Epithelial cell of esophagus (primary cell): ENCODE measurements at places on chromosomes 5 and 9.
A peak's percentile ranks its signal among the peaks of the same experiment; 100 is the strongest.

GRCh38 chr5:101678481-101679193 is 617.4 kb downstream of the SLCO4C1 start:
- DNase-seq = peak; percentile 63

GRCh38 chr5:42242210-42242609 is 181.0 kb upstream of the GHR start:
- peak; percentile 5 for DNase-seq

- no peak for DNase-seq
These were observed 60.2 kb upstream of the PHYKPL start for GRCh38 chr5:178292826-178293205.

DNA sequence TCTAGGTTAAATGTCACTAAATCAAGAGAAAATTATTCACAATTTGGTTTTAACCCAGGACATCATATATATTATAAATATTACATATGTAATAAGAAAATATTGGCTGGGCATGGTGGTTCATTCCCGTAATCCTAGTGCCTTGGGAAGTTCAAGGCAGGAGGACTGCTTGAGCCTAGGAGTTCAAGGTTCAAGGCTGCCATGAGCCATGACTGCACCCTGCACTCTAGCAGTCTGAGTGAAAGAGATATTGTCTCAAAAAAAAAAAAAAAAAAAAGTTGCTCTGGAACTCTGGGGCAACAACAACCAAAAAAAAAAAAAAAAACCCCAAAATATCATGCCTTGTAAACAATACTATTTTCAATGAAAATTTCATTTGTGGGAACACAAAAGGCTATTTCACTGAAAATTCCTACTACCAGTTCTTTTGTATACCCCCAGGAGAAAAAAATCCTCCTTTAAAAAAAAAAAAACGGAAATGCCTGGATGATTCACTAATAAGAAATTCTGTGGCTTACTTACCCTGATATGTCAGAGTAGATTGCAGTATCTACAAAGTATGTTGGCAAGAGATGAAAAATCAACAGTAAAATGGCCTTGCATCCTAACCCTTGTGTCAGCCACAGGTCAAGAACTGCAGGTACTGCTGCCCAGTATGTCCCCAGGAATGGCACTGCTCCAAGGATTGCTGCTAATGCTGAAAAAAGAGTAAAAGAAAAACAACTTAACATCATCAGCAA is 22.6 kb upstream of the CTNNAL1 start:
- DNase-seq = peak; percentile 69

DNA sequence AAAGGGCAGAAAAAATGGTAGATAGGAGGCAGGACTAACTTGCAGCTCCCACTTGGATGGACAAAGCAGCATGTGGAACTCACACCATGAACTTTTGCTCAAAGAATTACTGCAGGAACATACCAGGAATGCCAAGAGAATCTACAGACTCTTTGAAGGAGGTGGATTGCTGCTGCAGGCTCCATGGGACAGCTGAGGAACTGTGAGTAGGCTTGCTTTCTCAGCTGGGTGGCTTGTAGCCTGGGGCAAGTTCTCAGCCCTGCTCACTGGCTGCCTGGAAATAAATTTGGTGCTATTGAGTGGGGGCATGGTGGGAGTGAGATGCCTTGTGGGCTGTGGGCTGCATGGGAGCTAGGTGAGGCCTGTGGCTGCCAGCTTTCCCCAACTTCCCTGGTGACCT is 574.5 kb downstream of the PRELID2 start:
- no peak for DNase-seq

GRCh38 chr5:95901676-95902627 is 59.7 kb downstream of the ELL2 start:
- peak; percentile 94 for DNase-seq

DNA sequence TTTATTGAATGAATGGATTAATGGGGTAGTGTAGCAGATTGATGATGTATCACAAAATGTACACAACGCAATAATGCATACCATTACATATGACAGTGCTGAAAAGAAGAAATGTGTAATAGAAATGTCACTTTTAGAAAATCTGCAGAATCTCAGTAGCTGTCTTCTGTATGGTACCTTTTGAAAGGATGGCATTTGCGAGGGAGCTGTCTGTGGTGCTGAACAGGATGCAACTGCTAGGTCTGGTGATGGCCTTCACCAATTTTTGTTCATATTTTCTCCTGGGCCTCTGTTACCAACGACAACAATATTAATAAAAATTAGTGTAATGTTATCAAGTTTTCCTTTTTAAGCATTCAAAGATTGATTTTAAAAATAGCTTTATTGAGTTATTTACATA is 36.2 kb upstream of the OTULIN start:
- peak; percentile 76 for DNase-seq

GRCh38 chr9:116870566-116870965 is 183.5 kb downstream of the TRIM32 start:
- peak; percentile 97 for DNase-seq

GRCh38 chr5:10672146-10673016 is 88.7 kb downstream of the DAP start:
- no peak for DNase-seq

DNA sequence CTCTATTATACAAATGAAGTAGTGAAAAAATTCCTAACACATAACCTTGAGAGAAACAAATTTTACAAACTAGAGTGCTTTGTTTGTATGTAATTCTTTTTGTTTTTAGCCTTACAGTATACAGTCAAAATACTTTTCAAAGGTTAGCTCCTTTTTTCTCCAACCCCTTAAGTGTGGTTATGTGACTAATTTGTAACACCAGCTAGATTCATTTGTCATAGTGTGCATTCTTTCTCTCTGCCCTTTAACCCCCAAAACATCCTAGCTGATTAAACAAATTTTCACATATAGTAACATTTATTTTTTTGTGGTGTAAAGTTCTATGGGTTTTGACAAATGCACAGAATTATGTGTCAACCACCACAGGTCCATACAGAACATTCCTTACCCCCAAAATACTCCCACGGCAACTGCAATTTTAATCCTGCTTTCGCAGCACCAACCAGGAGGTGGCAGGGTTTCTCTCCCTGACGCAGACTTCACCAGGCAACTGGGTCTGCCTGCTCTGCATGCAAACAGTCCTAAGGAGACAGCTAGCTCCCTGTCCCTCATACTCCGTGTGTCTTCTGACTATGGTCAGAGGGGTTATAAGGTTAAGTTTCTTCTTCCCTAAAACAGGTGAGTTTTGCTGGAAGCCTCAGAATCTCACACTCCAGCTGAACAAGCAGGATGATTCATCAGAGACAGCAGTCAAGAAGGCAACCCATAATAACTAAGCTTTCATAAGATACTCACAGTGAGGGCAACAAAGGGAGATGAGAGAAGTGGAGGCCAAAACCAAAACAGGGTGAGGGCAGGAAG is 44.5 kb upstream of the NR5A1 start:
- peak; percentile 58 for DNase-seq

- DNase-seq = no peak
These were observed 2.6 kb downstream of the ARHGEF39 start for GRCh38 chr9:35662437-35662836.

DNA sequence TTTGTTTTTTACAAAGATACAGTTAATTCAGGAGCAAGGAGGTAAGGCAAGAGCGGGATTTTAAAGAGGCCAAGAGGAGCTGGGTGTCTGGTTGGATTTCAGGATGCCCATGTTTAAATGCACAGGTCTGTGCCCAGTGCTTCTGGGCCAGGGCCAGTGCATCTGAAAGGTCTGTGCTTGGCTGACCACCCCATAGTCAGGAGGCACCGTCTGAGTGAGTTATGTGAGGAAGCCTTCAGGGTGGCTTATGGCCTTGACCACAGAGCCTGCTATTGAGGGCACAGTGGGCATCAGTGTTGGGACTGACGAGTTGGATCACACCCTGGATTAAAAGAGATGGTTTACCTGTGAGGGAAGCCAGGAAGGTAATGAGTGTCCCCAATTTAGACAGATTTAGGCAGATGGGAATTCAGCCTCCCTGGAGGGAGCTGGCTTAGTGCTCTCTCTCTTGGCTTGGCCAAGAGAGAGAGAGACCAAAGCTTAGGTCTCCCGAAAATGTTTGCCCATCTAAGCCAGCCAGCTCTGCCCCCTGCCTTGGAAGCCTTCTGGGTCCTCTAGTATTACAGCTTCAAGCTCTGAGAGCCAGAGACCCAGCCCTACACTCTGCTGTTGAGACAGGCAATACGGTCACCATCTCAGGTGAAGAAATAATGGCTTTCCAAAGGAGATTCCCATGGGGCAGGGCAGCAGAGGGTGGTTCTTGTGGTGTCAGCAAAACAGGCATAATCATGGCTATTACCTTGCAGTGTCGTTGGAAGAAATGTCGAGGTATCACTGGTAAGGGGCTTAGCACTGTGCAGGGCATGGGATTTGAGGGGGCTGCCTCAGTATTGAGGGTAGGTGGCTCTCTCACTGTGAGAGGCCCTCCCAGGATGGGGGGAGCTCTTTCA is 68.6 kb downstream of the RGS3 start:
- no peak for DNase-seq

DNA sequence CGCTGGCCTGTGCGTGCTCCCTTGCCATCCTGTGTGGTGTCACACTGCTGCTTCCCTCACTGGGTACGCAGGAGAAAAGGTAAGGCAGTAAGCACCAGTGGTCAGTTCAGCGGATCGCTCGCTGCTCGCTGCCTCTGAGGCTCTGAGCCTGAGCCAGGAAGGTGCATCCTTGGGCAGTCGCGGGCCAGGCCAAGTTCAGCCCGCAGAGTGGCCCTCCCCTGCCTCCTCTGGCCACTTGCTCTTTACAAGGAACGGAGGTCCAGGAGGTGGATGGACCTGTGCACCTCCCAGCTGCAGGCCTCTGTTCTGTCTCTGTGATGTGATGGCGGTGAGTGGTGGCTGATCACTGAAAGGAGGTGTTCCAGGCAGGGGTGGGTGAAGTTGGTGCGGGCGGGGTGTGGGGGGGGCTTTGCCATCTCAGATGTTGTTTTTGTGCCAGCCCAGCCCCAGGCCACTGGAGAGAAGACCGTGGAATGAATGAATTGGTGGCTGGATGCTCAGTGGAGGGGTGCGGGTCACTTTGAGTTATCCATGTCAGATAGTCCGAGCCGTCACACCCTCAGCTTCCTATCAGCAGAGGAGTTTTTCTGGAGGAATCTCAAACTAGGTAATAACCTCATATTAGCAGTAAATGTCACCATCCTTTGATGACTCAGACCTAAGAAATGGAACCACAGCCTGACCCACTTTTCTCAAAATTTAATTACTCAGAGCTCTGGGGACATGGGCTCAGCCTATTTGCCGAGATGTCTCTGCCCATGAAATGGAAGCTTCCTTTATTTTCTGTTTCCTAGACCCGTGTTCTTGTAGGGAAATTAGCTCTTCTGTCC is 7.3 kb downstream of the COL5A1 start:
- DNase-seq = no peak

DNA sequence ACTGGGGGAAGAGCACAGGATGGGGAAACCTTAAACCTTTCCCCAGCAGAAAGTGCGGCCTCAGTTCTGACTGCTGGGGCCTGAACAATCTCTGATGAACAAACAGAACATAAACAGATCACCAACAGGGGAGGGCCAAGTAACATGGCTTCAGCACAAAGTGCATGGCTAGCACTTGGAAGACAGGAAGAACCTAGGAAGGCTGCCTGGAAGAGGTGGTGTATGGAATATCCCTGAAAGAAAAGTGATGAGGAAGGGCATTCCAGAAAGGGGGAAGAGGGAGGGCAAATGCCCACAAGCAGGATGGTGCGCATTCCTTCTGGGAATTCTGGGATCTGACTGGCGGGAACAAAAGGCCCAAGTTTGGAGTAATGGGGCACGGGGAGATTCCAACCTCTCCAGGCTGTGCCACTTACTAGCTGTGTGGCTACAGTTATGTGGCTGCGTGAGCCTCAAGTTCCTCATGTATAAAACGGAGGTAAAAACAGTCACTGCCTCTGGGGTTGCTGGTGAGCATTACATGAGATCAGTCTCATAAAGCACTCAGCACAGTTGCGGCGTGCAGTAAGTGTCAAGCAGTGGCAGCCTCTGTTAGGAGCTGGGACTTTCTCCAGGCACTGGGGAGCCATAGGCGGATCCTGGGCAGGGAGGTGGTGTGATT is 1.6 kb downstream of the PDGFRB start:
- no peak for DNase-seq

DNA sequence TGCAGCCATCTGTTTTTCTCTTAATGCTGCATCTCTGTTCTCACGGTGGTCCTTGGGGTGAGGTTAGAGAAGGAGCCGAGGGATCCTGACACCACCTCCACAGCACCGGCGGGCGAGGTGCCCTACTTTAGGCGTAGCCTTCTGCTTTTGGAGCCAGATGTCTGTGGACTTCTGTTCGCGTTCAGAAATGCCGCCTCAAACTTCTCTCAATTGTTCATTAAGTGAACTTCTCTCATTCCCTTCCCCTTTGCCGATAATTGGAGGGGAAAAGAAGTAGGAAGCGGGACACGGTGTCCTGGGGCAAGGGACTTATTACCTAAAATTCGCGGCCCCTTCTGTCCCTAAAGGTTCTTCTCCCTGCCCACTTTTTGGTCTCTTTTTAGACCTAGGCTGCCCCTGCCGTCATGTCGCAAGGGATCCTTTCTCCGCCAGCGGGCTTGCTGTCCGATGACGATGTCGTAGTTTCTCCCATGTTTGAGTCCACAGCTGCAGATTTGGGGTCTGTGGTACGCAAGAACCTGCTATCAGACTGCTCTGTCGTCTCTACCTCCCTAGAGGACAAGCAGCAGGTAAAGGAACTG is 455 bp downstream of the KIF20A start:
- DNase-seq = peak; percentile 19

GRCh38 chr5:72472666-72473422 is 34.4 kb downstream of the ZNF366 start:
- no peak for DNase-seq

DNA sequence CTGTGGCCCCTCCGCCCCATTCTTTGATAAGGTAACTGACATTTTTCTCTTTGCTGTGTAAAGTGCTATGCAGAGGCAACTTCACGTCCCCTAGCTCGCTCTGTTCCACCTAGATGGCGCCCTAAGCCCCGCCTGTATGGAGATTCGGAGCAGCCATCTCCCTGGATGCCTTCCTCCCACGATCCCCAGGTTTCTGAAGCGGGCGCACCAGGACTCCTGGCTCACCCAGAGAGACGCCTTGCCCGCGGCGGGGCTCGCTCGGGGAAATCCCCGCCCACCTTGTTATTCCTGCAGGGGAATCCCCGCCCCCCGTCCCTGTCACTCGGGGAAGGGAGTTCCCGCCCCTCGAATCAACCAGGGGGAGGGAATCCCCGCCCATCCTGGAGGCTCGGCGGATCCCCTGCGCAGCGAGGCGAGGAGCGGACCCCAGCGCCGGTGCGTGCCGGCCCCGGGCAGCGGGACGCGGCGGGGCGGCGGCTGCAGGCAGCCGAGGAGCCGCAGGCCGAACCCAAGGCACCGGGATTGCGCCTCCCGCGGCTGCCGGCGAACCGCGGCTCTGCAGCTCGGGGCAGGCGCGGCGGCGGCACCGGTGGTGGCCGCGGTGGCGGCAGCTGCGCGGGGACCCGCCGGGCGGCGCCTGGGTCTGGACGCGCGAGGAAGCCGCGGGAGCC is at the start of gene PDZD2:
Gene PDZD2 (plus strand): TSS at position 384 of the 671 bp plus-strand sequence.
- DNase-seq = peak; percentile 65

DNA sequence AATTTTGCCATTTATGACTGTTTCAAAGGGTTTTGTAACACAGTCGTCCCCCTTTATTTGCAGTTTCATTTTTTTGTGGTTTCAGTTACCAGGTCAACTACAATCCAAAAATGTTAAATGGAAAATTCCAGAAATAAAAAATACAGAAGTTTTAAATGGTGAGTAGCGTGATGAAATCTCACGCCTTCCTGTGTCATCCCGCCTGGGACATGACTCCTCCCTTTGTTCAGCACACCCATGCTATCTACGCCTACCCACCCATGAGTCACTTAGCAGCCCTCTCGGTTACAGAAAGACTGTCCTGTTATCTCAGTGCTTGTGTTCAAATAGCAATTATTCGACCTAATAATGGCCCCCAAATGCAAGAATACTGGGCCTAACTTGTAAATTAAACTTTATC is 765.3 kb upstream of the ADAMTS16 start:
- peak; percentile 8 for DNase-seq
